Activated CD4-positive, alpha-beta T cell treated with anti-CD3 and anti-CD28 coated beads for 1 hour (primary cell): ENCODE measurements at places on chromosomes 3 and 15.

- DNase-seq = no peak
Observed at GRCh38 chr3:23835802-23836201, 30.0 kb downstream of the UBE2E1 start.

- no peak for DNase-seq
Observed at GRCh38 chr15:41490355-41490754, 3.3 kb upstream of the ITPKA start.

GRCh38 chr15:48595981-48596380, 49.5 kb downstream of the FBN1 start:
- no peak for DNase-seq

DNA sequence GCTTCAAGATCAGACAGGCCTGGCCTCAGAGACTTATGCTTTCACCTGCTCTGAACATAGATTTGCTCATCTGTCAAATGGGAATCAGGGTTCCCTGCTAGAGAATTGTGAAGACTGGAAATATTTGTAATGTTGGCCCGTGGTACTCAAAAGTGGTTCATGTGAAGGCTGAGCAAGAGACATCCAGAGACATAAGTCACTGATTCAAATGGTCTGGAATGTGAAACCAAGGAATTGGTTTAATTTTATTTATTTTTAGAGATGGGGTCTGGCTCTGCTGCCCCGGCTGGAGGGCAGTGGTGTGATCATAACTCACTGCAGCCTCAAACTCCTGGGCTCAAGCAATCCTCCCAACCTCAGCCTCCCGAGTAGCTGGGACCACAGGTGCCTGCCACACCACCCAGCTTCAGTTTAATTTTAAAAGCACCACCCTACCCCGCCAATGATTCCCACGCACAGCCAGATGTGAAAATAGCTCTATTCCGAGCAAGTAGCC, 60.1 kb downstream of the DAPK2 start:
- DNase-seq = no peak

DNA sequence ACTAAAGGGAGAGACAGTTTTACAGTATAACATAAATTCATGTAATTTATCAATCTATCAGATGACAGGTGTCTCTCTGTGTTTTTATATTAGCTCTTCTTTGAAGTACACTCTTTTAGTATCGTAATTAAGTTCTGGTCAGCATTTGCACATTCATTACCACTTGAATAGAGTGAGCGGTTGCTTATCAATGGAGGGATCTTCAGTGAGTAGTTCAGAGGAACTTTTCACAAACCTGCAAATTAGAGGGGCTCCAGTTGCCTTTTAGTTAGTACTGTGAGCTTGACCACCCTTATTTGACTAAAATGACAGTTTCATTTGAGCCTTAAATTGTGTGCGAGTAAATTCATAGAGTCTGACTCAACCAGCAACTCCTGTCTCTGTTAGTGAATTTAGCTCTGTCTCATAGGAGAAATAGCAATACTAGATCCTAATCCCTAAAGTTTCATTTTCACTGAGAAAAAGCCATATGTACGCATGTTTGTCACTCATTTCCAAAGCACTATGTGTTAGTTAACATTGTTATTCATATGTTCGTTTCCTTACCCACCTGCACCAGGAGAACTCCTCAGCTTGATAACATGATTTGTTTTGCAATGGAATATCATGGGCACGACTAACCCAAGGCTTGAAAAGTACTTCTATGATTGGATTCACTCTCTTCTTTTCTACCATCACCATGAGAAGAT, 57.5 kb upstream of the ZBED2 start:
- DNase-seq = no peak

- no peak for DNase-seq
Observed at GRCh38 chr3:194900854-194901522, 215.3 kb downstream of the FAM43A start.

DNA sequence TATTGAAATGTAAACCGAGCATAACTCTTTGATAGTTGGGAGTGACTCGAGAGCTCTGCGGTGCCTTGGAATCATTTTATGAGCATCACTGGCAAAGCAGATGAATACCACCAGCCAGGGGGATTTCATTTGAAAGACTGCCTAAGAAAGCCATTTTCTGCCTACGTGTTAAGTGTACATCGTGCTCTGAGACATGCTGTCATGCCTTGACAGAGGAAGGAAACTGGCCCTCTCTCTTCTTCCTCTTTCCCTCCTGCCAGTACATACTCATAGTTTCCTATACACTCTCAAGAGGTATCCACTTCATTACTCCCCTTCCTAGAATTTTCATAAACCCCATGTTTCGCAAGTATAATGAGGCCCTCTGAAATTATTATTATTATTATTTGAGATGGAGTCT, 8.8 kb downstream of the BCL2A1 start:
- DNase-seq = no peak

DNA sequence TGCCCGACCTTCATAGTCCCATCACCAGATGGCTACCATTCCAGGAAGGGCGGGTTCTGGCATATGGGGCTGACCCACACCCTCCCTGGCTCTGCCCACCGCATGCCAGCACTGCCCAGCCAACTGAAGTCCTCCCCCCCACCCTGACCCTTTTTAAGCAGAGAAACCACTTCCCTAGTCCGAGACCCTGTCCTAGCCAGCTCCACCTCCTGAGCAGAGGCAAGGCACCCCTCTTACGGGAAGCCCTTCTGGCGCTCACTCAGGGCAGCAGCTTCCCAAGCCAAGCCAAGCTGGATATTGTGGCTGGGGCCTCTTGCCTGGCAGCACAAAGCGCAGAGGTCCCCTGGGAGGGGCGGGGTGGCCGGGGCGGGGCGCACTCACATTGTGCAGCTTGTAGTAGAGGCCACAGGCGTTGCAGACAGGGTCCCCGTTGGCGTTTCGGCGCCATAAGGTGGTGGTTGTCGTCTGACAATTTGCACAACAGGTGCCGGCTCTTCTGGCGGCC, 11.5 kb downstream of the GATA2 start:
- DNase-seq = no peak
